ENCODE measurements at places on chromosomes 6 and 20.
A peak's percentile ranks its signal among the peaks of the same experiment; 100 is the strongest.

GRCh38 chr6:166565084-166565967 is 21.2 kb downstream of the RAMACL start:
- H3K36me3 ChIP-seq, result no peaks in the 10 kb centered on the region
- DNase-seq, result no peak
- no peak overlapping the region for H3K4me3 ChIP-seq

DNA sequence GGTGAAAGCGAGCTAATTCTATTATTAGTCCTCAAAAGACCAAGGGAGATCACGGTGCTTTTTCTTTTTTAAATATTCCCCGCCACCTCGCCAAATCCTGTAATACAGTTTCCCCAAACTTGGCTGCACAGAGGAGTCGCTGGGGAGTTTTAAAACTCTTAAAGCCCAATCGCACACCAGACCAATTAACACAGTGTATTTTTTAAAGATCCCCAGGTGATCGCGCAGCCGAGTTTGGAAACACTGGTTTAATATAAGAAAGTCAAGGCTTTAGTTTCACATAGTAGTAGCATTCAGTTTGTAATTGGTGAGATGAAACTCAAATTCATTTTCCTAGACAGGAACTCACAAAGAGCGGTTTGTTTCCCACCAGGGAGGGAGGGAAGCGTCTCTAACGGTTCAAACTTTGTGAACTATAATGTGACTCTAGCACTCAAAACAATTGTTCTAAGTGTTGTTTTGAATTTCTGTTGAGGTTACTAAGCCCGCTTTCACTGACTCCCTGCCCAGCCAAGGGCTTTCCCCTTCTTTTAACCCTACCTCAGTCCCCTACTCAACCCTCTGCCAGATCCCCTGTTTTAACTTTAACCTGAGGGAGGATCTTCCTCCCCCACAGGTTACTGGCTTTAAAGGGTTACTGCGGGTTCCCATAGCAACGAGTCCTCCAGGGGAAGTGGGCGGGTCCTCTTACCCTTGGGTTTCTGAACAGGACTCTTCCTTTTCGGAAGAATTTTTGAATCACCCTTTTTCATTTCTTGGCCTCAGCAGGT is 25.7 kb upstream of the BTBD3 start:
- H3K36me3 ChIP-seq, result no peaks in the 10 kb centered on the region
- no peak for DNase-seq
- H3K27me3 ChIP-seq, result peaks cover 11% of the 10 kb centered on the region
- peaks cover 18% of the 10 kb centered on the region for H3K4me1 ChIP-seq
- peak overlapping the region; percentile 74 for H3K4me3 ChIP-seq
- H3K27ac ChIP-seq, result peak overlapping the region; percentile 11

DNA sequence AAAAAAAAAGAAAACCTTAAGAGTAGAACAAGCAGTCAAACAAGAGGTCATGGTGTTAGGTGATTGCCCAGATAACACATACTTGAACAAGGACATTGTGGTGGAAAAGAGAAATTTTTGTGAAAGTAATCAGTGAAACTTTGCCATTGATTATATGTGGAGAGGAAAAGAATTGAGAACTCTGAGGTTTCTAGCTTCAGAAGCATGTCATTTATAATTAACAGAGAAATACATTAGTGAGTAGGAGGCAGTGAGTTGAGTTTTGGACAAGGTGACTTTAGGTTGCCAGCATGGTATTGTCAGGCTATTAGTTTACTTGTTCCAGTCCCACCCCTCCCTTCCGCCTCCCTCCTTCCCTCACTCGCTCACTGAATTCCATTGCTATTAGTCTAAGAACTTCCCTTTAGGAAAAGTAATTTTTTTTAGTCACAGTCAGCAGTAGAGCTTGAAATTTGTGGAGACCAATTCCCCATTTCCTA is 17.2 kb downstream of the TAB2 start:
- DNase-seq, result no peak
- H3K27ac ChIP-seq, result no peak overlapping the region
- peaks cover 4% of the 10 kb centered on the region for H3K36me3 ChIP-seq
- peak overlapping the region; percentile 2 for H3K4me3 ChIP-seq
- no peaks in the 10 kb centered on the region for H3K27me3 ChIP-seq

DNA sequence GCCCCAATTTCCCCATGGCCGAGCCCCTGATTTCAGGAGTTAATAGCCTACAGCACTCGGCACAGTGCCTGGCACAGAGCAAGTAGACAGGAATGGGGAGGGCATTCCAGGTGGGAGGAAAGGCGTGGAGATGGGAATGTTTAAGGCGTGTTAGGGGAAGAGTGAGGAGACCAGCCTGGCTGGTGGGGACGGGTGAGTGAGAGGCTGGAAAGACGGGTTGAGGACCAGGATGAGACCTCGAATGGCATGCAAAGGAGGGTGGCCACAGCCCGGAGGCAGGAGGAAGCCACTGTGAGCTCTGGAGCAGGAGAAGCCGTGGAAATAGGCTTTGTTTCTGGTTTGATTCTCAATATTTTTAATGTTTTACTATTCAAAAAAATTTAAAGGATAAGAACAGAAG is 49.5 kb downstream of the CEBPB start:
- H3K27ac ChIP-seq, result no peak overlapping the region
- H3K4me3 ChIP-seq, result no peak overlapping the region
- DNase-seq, result no peak
- H3K4me1 ChIP-seq, result no peaks in the 10 kb centered on the region

- no peaks in the 10 kb centered on the region for H3K36me3 ChIP-seq
- H3K27ac ChIP-seq, result no peak overlapping the region
- DNase-seq, result no peak
- H3K4me3 ChIP-seq, result no peak overlapping the region
These were observed 937.4 kb upstream of the GJE1 start for GRCh38 chr6:141195251-141195832.

GRCh38 chr6:154304191-154304590 is 52.4 kb downstream of the IPCEF1 start:
- no peak for DNase-seq
- H3K27me3 ChIP-seq, result no peaks in the 10 kb centered on the region
- H3K36me3 ChIP-seq, result no peaks in the 10 kb centered on the region
- no peak overlapping the region for H3K27ac ChIP-seq
- no peak overlapping the region for H3K4me3 ChIP-seq

DNA sequence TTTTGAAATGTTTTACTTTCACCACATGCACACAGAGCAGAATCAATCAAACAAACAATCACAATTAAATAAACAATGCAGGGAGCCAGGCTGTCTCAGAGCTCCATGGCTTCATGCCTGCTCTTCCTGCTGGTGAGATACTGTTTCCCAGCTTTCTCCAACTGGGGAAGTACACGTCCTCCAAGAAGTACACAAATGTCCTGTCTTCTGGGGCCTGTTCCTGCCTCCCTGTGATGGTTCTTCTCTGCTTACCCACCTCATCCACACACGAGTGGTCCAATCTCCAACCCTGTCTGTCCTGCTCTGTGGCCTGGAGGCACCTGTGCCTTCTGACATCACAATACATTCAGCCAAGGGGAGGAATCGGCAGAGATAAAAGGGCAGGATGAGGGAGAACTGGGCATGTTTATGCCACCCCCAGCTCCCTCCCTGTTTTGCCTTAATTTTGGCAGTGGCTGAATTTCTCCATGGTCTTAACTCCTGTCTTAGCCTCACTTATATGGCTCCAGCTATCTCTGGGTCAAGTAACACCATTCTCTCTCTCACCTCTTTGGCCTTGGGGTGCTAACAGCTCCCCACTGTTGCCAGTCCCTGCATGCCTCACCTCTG is 25.3 kb upstream of the TTPAL start:
- H3K4me1 ChIP-seq, result no peaks in the 10 kb centered on the region
- DNase-seq, result no peak
- no peaks in the 10 kb centered on the region for H3K36me3 ChIP-seq
- H3K27me3 ChIP-seq, result peaks cover 3% of the 10 kb centered on the region

DNA sequence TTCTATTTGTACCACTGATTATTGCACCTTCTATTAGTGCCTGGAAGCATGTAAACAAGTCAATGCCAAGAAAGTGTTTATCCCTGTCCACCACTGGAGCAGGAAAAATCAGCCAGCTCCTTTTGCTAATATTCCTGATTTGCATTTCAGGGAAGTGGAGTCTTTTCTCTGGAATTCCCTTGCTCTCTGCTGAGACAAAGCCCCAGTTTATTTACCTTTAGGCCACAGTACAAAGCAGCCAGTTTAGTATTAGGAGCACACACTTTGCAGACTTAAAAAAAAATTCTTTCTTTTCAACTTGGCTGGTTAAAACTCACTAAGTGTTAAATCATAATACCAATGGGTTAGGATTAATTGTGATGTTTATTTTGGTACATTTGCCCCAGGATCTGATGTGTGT is 631.1 kb downstream of the PKHD1 start:
- H3K4me3 ChIP-seq, result no peak overlapping the region
- DNase-seq, result no peak
- no peaks in the 10 kb centered on the region for H3K27me3 ChIP-seq
- H3K4me1 ChIP-seq, result no peaks in the 10 kb centered on the region
- no peak overlapping the region for H3K27ac ChIP-seq
- no peaks in the 10 kb centered on the region for H3K36me3 ChIP-seq

DNA sequence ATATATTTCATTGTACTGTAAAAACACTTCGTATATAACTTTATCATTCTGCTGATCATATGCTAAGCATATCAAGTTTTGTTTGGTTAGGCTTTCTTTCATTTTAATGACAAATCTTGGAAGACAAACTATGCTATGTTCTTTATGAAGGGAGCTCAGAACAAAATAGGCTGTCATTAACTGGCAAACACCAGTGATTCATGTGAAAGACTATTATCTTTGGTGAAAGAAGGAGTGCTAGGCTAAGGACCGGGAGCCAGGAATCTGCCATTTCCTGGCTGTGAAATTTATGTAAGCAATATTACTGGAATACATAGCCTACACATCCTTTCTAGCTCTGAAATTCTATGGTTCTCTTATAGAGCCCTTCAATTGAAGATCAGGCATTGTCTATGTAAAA is 136.2 kb upstream of the CCN2 start:
- H3K27ac ChIP-seq, result no peak overlapping the region
- H3K4me1 ChIP-seq, result peaks cover 13% of the 10 kb centered on the region
- H3K4me3 ChIP-seq, result no peak overlapping the region
- no peak for DNase-seq
- H3K36me3 ChIP-seq, result no peaks in the 10 kb centered on the region
- no peaks in the 10 kb centered on the region for H3K27me3 ChIP-seq

GRCh38 chr6:109458774-109459531 is 3.4 kb upstream of the MICAL1 start:
- H3K4me1 ChIP-seq, result peaks cover 63% of the 10 kb centered on the region
- H3K36me3 ChIP-seq, result peaks cover 32% of the 10 kb centered on the region
- peak overlapping the region; percentile 83 for H3K27ac ChIP-seq
- no peak for DNase-seq
- peak overlapping the region; percentile 9 for H3K4me3 ChIP-seq
- H3K27me3 ChIP-seq, result no peaks in the 10 kb centered on the region

- no peak overlapping the region for H3K27ac ChIP-seq
- H3K36me3 ChIP-seq, result no peaks in the 10 kb centered on the region
- H3K4me1 ChIP-seq, result peaks cover 2% of the 10 kb centered on the region
- peaks cover 4% of the 10 kb centered on the region for H3K27me3 ChIP-seq
- H3K4me3 ChIP-seq, result no peak overlapping the region
- DNase-seq, result no peak
These were observed 6.8 kb downstream of the NCR2 start for GRCh38 chr6:41342241-41342640.

GRCh38 chr6:111899531-111899930 is 26.3 kb upstream of the FYN start:
- no peak overlapping the region for H3K4me3 ChIP-seq
- DNase-seq, result no peak
- H3K36me3 ChIP-seq, result no peaks in the 10 kb centered on the region
- H3K4me1 ChIP-seq, result no peaks in the 10 kb centered on the region
- H3K27ac ChIP-seq, result no peak overlapping the region

DNA sequence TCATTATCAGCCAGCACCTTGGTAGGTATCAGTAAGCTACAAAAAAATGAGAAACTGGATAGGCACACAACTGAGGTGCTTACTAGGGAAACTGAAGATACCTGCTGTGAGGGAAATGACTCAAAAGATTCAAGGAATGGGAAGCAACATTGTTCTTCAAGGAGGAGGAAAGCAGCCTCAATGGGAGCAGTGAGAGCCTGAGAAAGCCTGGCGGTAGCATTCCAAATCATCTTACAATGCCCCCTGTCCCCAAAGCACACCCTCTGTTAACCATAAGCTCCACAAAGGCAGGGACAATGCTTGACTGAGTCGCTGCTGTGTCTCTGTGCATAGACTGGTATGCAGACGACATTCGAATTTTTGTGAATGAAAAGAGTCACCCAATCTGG is 10.6 kb downstream of the PKHD1 start:
- no peak for DNase-seq
- no peak overlapping the region for H3K27ac ChIP-seq
- H3K4me3 ChIP-seq, result no peak overlapping the region

- H3K36me3 ChIP-seq, result no peaks in the 10 kb centered on the region
- no peak overlapping the region for H3K4me3 ChIP-seq
- DNase-seq, result no peak
- no peak overlapping the region for H3K27ac ChIP-seq
- no peaks in the 10 kb centered on the region for H3K27me3 ChIP-seq
These were observed 47.4 kb upstream of the CCDC28A start for GRCh38 chr6:138726066-138726756.

GRCh38 chr20:46779831-46780230 is 70.4 kb downstream of the SLC2A10 start:
- H3K4me1 ChIP-seq, result no peaks in the 10 kb centered on the region
- peaks cover 13% of the 10 kb centered on the region for H3K27me3 ChIP-seq
- H3K36me3 ChIP-seq, result no peaks in the 10 kb centered on the region

GRCh38 chr6:80010288-80010687 is 5.8 kb downstream of the TTK start:
- H3K4me3 ChIP-seq, result no peak overlapping the region
- H3K27ac ChIP-seq, result no peak overlapping the region
- H3K27me3 ChIP-seq, result no peaks in the 10 kb centered on the region
- H3K36me3 ChIP-seq, result no peaks in the 10 kb centered on the region

DNA sequence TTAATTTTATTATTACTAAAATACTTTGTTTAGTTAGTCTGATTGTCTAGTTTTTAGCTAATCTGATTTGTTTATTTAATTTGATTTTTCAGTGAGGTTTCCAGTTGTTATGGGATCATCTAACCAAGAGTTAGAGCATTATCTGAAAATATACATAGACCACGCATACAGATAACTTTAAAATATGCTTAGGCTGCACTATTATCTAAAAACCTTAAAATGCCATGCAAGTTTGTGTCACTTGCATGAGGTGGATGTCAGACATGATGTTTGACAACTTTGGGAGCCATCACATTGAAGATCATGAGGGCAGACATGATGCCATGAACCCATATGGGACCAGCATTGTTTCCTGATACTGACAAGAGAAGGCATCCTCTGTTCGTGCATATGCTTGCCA is 610.3 kb downstream of the KHDRBS2 start:
- H3K4me3 ChIP-seq, result no peak overlapping the region
- H3K27ac ChIP-seq, result no peak overlapping the region
- H3K36me3 ChIP-seq, result peaks cover 6% of the 10 kb centered on the region
- no peak for DNase-seq
- H3K27me3 ChIP-seq, result no peaks in the 10 kb centered on the region

Measured in activated B cell treated with CpG ODN at 0.5 μM for 24 hours (primary cell).